ENCODE measurements at places on chromosomes 5 and 9.

- DNase-seq, result no peak
Observed at GRCh38 chr5:171989276-171989675, 17.2 kb downstream of the FBXW11 start.

DNA sequence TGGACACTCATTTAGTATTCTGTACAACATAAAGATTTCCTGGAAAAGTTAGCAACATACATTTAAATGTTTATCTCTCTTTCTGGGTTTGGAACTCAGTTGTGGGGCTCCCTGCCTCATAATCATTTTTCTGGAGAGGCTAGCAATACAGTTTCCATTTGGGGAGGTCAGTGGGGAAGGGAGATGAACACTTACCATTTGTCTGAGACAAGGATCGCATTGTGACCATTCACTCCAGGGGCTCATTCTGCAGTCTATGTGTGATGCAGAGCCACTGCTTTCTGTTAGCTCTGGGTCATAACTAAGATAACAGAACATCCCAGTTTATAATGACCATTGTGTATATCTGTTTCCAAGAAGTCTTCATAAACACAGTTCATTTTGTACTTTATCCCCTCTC lies 22.4 kb downstream of the C9 start:
- DNase-seq, result no peak

DNA sequence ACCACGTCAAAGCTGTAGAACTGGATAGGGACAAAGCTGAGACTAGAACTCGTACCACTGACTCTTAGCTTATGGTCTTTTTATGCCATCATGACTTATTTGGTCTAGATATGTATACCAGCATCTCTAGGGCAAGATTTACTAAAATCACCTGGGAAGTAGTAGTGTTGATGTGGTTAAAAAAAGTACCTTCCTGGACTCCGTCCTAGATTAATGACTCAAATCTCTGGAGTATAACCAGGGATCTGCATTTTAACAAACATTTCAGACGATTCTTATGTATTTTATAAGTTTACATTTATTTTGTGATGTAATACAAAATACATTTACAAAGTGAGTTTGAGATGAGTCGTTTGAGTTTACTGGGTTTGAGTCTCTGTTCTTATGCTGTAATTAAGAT lies 68.7 kb downstream of the ARHGAP26 start:
- no peak for DNase-seq

GRCh38 chr5:86493777-86494176 lies 124.0 kb upstream of the COX7C start:
- no peak for DNase-seq

DNA sequence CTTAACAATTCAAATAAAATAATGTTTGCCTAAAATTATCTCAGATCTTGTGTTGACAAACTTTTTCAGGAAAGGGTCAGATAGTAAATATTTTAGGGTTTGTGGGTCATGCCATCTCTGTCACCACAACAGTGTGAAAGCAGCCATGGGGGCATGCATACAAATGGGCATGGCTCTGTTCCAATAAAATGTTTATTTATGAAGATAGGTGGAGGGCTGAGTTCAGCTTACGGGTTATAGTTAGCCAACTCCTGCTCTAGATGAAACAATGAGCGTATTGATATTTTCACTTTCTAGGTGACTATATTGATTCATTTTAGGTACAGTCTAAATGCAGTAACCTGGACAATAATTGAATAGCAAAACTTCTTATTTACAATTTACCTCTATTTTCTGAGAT lies 533.8 kb upstream of the CLINT1 start:
- no peak for DNase-seq

- DNase-seq, result no peak
Observed at GRCh38 chr5:103109277-103109676, 10.7 kb downstream of the GIN1 start.

- DNase-seq, result no peak
Observed at GRCh38 chr9:111372297-111372696, 42.3 kb upstream of the OR2K2 start.

DNA sequence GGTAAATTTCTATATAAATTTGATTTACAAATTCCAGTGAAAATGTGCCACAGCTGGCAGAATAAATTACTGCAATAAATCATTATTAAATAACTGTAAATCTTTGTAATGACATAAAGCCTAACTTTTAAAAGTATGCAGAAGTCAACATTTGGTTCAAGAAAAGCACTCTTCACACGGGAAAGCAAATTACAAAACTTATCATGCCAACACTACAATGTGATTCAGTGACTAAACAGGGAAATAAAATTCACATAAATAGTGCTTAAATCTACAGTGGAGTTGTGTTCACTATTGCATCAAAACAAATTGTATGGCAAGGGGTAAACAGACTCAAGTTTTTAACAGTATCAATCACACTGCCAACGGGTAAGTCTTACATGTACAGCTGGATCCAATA lies 117.2 kb downstream of the BNC2 start:
- no peak for DNase-seq

DNA sequence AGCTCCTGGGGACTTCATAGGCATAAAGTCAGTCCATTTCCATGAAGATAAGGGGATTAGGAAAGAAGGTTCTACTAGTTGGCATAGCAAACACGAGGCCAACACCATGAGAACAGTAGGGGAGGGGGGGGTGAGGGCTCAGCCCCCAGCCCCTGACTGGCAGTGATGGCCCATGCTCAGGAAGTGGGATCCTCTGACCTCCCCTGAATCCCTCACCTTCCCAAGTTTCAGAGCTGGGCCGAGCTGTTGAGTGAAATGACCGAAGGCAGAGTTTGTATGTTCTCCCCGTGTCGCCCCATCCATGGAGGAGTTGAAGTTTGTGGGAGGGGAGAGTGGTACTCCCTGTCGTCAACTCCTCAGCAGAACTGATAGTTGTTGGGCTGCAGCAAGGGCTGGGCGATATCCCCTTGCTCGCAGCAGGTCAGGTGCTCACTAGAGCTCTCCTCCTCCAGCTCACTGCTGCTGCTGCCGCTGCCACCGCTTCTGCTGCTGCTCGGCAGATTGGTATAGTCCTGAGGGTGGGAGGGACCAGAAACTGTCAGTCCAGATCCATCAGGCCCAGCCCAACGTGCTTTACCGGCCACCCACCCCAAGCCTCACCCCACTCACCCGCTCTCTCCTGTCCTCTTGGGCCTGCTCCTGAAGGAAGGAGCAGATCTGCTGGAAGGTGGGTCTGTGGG lies 32.5 kb downstream of the CSF1R start:
- no peak for DNase-seq

DNA sequence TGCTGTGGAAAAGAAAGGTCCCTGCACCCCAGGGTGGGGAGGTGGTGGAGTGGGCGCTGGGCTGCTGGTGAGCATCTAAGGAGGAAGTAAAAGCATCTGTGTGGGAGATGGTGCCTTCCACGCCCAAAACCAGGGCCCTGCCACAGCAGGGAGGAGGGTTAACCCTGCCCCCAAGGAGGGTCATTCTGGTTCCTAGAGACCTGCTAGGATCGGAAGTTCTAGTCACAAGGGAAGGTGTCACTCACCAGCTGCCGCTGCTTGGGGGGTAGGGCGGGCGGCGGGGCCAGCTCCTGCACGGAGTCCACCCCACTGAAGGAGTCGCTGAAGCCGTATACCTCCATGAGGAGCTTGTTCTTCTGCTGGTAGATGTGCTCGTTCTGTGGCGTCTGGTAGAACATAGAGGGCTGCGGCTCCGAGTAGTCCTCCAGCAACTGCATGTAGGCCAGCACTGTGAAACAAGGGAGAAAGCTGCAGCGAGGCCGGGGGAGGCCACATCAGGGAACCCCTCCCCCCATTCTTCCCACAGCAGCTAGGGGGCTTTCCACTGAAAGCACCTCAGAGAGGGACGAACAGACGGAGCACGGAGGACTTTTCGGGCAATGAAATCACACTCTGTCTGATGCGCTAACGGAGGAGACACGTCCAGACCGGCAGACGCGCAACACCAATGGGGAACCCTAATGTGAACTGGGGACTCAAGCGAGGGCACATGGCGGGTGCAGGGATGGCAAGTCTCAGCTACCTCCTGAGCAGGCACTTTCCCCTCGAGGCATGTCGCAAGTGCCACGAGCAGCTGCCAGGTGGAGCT lies 76.4 kb downstream of the PRRT1B start:
- DNase-seq, result no peak

DNA sequence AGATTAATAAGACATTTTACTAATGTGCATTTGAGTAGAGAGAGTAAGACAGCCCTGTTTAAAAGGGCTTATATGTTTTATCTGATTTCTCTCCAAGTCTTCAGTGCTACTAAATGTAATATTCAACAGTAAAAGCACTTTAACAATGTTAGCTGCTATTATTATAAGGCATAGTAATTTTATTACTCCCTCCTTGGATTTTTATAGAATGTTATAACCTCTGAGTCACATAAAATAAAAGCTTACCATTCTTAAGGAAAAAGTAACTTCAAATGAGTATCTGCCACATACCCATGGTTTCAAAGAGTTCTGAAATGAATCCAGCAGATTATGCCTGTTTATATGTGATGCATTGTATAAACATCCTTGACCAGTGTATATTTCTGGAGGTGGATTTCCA lies 19.0 kb downstream of the SPDL1 start:
- DNase-seq, result no peak

GRCh38 chr5:172899436-172899835 lies 59.8 kb upstream of the RPL26L1 start:
- DNase-seq, result no peak

GRCh38 chr5:143886651-143887638 lies 75.0 kb downstream of the HMHB1 start:
- no peak for DNase-seq

DNA sequence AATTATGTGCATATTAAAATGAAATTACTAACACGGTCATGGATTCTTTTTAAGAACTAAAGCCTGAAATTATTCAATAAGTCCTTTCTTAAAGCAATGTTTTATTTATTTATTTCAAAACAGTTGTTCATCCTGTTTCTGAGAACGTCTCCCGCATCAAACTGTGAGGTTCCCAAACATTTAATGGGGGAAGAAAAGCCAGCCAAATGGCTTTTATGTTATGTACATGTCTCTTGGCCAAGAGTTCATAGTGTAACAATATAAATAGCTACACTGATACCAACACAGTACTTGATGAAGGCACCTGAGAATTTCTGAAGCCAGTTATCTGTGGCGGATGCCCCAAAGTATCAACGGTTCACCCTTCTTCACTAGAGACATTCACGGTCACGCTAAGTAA lies 15.7 kb downstream of the TTF1 start:
- DNase-seq, result no peak

DNA sequence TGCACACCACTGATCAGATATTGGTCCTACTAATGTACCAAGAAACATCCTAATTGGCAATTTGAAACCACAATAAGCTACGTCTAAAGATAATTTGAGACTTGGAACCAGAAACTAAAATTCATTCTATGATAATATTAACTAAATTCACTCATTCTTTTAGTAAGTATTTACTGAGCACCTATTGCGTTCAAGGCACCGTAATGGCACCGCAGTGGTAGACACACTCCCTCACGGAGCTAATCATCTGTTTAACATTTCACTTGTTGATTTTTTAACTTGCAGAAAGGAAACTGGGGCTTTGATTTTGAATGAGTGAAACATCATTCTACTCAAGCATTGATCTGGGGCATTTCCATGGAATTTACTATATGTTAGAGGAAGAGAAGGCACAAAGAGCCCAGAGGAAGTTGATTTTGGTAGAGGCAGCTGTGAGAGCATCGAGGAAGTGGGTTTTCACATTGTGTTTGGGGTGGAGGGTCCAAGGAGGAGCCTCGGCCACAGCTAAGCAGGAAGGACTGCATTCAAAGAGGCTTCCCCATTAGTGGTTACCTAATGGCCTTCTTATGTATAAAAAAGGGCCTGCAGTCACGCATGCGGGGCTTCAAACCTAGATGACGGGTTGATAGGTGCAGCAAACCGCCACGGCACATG lies 7.1 kb downstream of the RAPGEF1 start:
- DNase-seq, result no peak

DNA sequence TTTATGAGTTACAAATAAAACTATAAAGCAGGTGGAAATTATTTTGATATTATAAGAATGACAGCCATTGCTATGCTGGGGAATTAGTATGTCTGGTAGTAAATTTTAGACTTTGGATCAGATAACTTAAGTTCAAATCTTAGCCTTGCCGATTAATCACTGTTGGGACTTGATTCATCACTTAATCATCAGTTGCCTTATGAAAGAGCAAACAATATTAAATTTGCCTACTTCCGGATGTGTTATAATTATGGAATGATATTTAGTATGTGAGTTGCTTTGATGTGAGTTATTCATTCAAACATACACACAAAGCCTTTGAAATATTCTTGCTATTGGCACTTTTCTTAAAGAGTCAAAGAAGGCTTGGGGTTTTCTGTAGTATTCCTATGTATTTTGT lies 717.7 kb downstream of the BRINP1 start:
- no peak for DNase-seq

- no peak for DNase-seq
Observed at GRCh38 chr5:58800861-58801540, 218.1 kb downstream of the RAB3C start.

DNA sequence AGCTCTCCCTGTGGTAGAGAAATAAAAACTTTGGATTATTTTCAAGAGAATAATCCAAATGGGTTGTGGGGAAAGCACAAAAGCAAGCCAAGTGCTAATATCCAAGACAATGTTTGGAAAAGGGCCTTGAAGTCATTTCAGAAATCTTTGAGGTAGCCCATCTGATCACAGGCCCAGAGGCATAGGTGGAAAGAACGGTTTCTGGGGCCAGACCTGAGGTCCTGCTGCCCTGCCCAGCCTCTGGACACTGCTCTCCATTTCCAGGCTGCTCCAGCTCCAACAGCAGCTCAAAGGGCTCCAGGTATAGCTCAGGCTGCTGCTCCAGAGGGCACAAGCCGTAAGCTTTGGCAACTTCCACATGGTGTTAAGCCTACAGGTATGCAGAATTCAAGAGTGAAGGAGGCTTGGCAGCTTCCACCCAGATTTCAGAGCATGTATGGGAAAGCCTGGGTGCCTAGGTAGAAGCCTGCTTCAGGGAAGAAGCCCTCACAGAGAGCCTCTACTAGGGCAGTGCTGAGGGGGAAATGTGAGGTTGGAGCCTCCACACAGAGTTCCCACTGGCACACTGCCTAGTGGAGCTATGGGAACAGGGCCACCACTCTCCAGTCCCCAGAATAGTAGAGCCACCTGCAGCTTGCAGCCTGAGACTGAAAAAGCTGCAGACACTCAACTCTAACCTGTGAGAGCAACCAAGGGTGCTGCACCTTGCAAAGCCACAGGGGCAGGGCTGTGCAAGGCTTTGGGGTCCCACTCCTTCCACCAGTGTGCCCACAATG lies 133.1 kb downstream of the PIK3R1 start:
- no peak for DNase-seq

DNA sequence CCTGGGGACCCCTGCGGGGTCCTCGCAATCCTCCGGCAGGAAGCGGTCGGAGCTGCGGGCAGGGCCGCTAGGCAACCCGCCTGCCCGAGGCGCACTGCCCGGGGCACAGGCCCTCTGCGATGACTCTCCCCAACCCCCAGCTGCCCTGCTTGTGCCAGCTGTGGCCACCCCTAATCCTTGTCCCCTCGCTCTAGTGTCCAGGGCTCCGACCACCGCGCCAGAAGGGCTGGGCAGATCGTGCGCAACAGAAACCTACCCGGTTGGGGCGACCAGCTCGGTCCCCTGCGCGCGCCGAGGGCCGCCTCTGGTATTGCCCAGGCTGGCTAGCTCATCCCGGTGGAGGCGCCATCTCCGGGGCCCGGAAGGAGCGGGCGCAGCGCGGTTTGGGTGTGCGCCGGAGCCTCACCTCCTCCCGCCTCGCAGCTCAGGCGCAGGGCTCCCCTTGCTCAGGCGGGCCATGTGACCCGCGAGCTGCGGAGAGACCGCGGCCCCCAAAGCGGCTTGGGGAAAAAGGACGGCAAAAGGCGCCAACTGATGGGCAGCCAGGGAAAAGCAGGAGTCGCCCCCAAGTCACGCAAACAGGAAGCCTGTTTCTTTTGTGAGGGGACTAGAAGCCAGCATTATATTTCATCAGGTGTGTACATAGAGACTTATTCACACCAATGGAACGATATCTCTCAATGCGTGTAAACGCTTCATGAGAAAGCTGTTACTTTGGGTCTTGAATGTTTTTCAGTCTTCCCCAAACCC lies 46.8 kb upstream of the RNF20 start:
- no peak for DNase-seq

Measured in AG04450 (cell line).